ENCODE measurements at places on chromosomes 3 and 15.

DNA sequence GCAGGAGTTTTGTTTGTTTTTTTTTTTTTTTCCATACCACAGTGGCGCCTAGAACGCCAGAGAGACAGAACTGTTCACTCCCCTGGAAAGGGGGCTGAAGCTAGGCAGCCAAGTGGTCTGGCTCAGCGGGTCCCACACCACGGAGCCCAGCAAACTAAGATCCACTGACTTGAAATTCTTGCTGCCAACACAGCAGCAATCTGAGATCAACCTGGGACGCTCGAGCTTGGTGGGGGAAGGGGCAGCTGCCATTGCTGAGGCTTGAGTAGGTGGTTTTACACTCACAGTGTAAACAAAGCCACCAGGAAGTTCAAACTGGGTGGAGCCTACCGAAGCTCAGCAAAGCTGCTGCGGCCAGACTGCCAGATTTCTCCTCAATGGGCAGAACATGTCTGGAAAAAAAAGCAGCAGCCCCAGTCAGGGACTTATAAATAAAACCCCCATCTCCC lies 29.8 kb downstream of the SPICE1 start:
- no peak for DNase-seq

- no peak for DNase-seq
These were observed 489 bp downstream of the HDGFL3 start for GRCh38 chr15:83207009-83207659.

GRCh38 chr3:98536456-98537017 lies 4.8 kb downstream of the GPR15 start:
- no peak for DNase-seq

DNA sequence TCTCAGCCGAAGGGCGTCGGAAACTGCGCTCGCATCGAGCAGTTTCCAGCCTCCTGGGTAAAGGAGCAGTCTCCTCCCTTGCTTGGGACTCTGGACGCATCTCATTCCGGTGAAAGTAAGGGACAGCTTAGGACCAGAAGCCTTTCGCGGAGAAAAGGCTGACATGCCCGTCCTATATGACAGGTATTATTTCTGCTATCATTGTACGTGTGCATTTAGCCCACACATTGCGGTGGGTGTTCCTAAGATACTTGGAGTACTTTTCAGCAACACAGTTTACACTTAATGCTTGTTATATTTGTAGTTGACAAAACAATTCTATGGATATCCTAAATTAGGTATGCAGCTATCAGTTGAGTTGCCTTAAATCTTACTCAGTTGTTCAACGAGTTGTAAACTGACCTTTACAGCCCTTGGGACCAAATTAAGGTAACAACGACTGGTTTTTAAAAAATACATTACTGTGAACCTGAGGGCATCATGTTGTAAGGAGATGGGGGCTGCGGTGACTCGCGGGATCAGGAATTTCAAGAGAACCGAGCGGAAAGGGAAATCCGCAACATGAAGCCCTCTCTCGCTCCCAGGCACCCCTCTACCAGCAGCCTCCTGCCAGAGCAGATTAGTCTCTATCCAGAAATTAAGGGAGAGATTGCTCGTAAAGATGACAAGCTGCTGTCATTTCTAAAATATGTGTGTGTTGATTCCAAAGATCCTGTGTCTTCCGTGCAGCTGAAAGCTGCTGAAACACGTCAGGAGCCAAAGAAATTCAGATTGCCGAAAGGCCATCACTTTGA lies 632 bp upstream of the COPS2 start:
- DNase-seq, result no peak

- no peak for DNase-seq
These were observed 23.7 kb downstream of the HACD2 start for GRCh38 chr3:123561188-123561587.

DNA sequence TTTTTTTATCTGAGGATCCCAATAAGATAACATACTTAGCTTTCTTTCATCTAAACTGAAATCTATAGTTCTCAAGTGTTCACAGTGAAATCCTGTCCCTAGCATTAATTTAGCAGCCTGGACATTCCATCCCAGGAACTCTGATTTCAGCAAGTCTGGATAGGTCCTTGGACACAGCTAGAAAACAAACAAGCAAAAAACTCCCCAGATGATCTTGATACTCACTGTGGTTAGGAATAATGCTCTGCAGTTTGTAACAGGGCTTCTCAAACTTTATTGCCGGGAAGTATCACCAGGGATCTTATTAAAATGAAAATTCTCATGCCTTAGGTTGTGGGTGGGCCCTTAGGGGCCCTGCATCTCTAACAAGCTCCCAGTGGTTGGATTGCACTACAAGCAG lies 24.3 kb downstream of the THBS1 start:
- DNase-seq, result no peak

- no peak for DNase-seq
These were observed 39.7 kb downstream of the UNC13C start for GRCh38 chr15:54017959-54018358.

GRCh38 chr3:125383744-125384143 lies 8.6 kb upstream of the ZNF148 start:
- DNase-seq, result no peak

- DNase-seq, result no peak
These were observed 57.0 kb downstream of the DUT start for GRCh38 chr15:48388016-48388851.

- no peak for DNase-seq
These were observed 350.1 kb upstream of the PROK2 start for GRCh38 chr3:72134989-72135451.

- DNase-seq, result no peak
These were observed 10.4 kb upstream of the CX3CR1 start for GRCh38 chr3:39290255-39290654.

GRCh38 chr3:27253831-27254230 lies 115.4 kb downstream of the NEK10 start:
- DNase-seq, result no peak

GRCh38 chr3:163056874-163057497 lies 1560.4 kb downstream of the OTOL1 start:
- peak; percentile 14 for DNase-seq

- peak; percentile 22 for DNase-seq
These were observed 34.8 kb upstream of the CD47 start for GRCh38 chr3:108125550-108126071.

DNA sequence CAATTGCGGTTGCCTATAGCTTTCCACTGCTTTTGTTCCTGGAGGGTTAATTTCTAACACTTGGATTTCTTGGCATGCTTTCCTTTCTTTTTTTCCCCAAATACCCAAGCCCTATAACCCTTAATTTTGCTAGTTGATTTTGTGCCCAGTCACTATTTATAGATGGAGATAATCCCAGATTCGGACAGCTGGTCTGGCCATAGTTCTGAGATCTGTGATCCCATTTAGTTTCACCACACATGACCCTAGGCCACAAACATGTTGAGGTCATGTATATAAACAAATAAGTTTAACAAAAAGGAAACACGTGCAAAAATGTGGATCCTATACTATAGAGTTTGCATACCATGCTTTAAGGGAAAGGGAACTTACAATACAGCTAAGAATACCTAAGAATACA lies 111.4 kb downstream of the ZMAT3 start:
- DNase-seq, result no peak

DNA sequence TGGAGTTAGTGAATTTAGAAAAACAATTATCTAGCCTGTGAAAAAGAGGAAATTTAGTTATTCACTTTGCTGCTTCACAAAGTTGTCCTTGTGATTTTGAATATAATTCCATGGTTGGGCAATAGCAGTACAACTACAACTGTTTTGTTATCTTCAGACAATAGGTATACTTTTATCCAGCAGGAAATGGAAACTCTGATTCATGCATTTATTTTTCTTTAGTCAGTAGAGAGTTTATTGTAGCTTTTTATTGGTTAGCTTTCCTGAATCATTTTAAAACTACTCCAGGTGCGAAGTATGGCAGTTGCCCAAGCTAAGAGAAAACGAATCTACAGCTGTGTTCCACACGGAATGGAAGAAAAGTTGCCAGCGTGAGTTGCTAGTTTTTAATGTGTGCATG lies 80.3 kb downstream of the TM4SF4 start:
- DNase-seq, result no peak

DNA sequence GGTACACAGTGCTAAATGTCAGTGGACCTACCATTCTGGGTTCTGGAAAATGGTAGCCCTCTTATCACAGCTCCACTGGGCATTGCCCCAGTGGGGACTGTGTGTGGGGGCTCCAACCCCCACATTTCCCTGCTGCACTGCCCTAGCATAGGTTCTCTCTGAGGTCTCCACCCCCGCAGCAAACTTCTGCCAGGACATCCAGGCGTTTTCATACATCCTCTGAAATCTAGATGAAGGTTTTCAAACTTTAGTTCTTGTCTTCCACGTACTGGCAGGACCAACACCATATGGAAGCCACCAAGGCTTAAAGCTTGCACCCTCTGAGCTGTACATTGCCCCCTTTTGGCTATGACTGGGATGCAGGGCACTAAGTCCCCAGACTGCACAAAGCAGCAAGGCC lies 788.2 kb upstream of the ALCAM start:
- DNase-seq, result no peak

DNA sequence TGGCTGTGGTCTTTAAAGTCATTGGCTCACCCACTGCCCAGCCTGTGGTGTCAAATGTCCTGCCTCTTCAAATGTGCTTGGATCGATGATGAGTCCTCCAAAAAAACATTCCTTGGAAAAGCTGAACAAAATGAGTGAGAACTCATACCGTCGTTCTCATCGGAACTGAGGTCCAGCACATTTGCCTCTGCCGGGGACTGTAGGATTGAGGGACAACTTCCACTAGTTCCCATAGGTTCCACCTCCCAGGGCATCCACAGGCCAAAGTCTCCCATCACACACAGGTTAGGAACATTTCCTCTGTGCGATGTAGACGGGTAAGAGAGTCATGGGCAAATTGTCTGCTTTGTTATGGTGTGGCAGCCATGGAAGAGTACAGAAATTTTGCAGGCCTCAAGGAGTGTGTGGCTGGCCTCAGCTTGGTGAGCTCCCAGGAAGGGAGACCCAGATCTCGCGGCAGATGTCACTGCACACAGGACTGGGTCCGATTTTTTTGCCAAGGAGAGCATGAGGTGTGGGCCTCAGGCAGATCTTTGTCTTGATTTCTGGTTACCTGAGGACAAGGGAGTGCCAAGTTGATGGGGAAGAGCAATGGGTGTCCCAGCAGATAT lies 115.7 kb downstream of the SNRPN start:
- DNase-seq, result no peak

DNA sequence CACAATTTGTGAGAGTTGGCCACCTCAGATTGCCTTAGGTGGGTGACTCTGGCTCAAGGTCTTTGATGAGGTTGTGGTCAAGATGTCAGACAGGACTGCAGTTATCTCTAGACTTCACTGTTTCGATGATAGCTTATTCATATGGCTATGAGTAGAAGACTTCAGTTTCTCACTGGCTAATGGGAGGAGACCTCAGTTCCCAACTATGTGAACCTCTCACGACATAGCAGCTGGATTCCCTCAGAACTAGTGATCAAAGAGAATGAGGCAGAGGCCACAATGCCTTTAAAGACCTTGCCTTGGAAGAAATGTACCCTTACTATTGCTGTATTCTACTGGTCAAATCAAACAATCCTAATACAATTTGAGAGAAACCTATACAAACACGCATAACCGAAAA lies 607.5 kb upstream of the ROBO2 start:
- DNase-seq, result no peak

- DNase-seq, result no peak
These were observed 94.7 kb upstream of the PDZRN3 start for GRCh38 chr3:73719413-73719851.

DNA sequence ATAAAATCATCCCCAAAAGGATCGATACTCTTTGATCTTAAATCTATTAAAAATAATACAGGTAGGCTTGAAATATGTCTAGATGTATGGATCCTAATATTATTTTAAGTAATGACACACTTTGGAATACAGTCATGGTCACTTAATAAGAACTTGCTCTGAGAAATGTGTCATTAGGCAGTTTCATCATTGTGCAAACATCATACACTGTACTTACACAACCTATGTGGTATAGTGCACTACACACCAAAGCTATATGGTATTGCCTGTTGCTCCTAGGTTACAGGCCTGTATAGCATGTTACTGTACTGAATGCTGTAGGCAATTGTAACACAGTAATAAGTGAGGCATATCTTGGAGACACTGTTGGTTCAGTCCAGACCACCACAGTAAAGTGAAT lies 307.1 kb downstream of the RAP2B start:
- no peak for DNase-seq

DNA sequence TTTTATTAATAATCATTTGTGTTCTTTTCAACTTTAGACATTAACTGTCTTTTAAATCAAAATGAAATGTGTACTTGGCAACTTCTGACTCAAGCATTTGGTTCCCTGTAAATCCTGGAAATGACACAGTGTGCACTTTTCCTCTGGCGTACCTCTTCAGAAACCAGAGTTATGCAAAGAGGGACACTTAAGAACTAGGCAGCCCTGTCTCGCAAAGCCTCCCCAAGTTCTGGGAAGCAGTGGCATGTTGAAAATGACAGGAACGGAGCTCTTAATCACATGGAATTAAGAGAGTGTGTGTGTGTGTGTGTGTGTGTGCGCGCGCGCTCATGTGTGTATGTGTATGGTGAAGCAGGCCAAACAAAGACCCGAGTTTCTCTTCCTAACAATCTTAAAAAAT lies 707.4 kb downstream of the MECOM start:
- DNase-seq, result no peak

GRCh38 chr3:50474717-50475116 lies 28.7 kb downstream of the CACNA2D2 start:
- no peak for DNase-seq

- no peak for DNase-seq
These were observed 13.3 kb upstream of the CFAP44 start for GRCh38 chr3:113454630-113455029.

DNA sequence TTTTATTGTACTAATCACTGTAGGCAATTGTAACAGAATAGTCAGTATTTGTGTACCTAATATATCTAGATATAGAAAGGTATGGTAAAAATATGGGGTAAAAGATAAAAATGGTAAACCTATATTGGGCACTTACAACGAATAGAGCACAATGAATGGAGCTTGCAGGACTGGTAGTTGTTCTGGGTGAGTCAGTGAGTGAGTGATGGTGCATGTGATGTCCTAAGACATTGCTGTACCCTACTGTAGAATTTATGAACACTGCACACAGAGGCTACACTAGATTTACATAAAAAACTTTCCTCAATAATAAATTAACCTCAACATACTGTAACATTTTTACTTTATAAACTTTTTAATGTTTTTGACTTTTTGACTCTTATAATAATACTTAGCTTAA lies 274.3 kb upstream of the PPP2R3A start:
- no peak for DNase-seq

DNA sequence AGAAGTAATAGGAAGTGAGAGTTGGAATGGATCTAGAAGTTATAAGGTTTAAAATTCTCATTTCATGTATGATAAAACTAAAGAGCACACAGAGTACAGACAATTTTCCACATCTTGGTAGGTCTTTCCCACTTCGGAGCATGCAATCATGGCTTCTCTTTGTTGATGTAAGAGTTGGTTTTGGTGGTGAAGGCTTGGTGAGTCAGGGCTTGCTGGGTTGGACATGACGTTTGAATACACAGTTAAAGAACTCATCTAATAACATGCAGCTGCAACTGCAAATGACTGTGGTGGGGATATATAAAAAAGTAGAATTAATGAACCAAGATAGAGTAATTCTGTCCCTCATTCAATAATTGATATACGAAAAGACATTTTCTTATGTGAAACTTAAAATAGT lies 39.5 kb upstream of the GRM7 start:
- DNase-seq, result no peak

- DNase-seq, result no peak
These were observed 70.0 kb downstream of the NLGN1 start for GRCh38 chr3:173467501-173467900.
